ENCODE measurements at places on chromosomes 16 and 17.

DNA sequence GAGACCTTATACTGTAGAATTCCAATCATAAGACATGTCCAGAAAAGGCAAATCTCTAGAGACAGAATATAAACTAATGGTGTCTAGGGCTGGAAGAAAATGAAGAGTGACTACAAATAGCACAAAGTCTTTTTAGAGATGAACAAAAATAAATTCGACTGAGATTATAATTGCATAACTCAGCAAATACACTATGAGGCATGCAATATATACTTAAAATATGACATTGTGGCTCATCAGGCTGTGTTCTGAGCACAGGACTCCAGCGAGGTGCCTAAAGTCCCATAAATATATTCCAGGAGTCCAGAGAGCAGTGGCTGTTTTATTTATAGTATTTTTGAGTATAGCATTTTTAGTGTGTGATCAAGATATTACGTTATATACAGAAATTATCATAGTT lies 13.1 kb upstream of the ZNF267 start:
- no peak for DNase-seq

DNA sequence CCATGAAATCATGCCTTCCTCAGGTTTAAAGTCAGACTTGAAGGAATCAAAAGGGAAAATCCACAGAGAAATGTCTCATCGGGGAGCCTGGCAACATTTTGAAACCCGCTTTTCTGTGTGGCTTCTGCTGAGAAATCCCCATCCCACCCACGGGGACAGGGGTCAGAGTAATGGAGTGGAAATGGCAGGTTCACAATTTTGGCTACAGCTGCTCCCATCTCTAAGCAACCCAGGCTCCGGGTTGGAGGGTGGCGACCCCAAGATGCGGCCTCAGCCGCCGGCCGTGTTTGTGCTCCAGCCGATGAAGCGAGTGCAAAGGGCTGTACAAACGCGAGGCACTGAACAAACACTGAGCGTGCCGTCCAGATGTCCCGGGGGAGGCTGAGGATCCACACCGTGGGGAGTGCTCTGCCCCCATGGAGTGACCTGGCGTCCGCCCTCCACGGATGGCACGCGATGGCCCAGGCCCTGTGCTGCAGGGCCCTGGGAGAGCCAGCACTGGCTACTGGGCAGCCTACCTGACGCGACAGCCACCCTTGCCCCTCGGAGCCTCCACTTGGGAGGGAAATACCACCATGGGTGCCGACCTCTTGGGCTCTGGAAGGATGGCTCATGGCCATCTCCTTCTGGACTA lies 22.2 kb downstream of the SLC43A2 start:
- no peak for DNase-seq

- no peak for DNase-seq
Observed at GRCh38 chr16:14548933-14549788, 80.9 kb downstream of the PARN start.

- DNase-seq: peak; percentile 71
Observed at GRCh38 chr16:49688036-49688697, 167.7 kb downstream of the ZNF423 start.

- DNase-seq: no peak
Observed at GRCh38 chr17:42563543-42563942, 1.6 kb downstream of the COASY start.

- DNase-seq: peak; percentile 95
Observed at GRCh38 chr16:85253084-85253941, 141.0 kb upstream of the CIBAR2 start.

GRCh38 chr17:8056232-8056975 lies 17.5 kb downstream of the ALOX15B start:
- no peak for DNase-seq

DNA sequence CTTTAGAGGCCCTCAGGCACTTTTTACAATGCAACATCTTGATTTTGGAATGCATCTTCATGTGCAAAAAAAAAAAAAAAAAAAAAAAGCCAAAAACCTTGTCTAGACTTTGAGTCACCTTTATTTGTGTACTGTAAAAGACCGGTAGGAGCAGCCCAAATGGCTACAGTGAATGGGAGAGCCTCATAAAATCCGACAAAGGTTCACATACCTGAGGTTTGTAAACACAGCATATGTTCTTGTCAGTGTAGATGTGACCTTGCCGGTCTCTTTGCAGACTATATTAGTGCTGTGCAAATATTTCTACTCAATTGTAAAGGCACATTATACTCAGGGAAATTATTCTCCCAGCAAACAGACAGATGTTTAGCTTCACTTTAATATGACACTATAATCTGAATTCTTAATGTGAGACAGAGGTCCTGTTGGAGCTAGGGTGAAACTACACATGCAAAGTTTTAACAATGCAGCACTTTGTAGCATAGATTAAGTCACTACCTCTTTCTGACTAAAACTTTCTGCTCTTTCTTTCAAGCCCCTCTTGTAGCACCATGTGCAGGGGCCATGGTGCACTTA lies 211.3 kb downstream of the CA10 start:
- DNase-seq: no peak

DNA sequence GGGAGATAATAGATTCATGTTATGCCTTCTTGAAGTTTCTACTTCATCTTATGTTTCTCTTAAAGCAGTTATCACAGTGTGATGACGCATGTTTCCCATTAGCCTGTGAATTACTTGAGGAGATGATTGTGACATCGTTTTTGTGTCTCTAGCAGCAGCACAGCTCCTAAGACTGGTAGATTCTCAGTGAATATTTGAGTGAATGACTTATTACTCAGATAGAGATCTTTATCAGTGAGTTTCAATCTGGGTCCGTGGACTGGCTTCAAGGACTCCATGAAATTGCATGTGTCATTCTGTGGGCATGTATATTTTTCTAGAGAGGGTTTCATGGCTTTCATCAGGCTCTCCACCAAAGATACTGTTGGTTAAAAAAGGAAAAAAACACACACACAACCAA lies 29.9 kb downstream of the YPEL2 start:
- DNase-seq: no peak

- peak; percentile 63 for DNase-seq
Observed at GRCh38 chr16:30876867-30877266, 17.0 kb downstream of the BCL7C start.

- peak; percentile 69 for DNase-seq
Observed at GRCh38 chr17:74430706-74431567, 951 bp upstream of the GPRC5C start.

GRCh38 chr17:31499771-31500554 lies 108.5 kb downstream of the RAB11FIP4 start:
- peak; percentile 43 for DNase-seq

DNA sequence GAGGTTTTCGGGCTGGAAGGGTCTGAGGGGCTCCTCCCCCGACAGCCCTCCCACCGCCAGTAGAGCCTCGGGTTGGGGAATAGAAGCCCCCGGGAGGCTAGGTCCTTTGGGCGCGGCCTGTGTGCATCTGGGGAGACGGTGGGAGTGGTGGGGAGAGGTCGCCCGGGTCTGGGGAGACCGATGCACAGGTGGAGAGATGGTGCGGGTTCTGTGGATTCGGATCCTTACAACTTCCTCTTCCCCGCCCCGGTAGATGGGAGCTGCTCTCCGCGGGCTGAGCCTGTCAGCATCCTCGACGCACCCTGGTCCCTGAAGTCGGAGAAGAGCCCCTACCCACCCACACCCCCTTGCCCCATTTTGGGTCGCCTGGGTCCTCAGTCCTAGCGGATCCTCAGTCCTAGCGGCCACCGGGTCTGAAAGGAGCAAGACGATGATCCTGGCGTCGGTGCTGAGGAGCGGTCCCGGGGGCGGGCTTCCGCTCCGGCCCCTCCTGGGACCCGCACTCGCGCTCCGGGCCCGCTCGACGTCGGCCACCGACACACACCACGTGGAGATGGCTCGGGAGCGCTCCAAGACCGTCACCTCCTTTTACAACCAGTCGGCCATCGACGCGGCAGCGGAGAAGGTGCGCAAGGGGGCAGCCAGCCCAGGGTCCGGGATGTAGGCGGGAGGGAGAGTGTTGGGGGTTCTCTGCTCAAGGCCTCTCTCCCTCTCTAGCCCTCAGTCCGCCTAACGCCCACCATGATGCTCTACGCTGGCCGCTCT lies 790 bp downstream of the BCKDK start:
- DNase-seq: no peak

- no peak for DNase-seq
Observed at GRCh38 chr16:20860361-20860760, 39.8 kb downstream of the DCUN1D3 start.

- DNase-seq: no peak
Observed at GRCh38 chr16:17370223-17370707, 100.5 kb downstream of the XYLT1 start.

DNA sequence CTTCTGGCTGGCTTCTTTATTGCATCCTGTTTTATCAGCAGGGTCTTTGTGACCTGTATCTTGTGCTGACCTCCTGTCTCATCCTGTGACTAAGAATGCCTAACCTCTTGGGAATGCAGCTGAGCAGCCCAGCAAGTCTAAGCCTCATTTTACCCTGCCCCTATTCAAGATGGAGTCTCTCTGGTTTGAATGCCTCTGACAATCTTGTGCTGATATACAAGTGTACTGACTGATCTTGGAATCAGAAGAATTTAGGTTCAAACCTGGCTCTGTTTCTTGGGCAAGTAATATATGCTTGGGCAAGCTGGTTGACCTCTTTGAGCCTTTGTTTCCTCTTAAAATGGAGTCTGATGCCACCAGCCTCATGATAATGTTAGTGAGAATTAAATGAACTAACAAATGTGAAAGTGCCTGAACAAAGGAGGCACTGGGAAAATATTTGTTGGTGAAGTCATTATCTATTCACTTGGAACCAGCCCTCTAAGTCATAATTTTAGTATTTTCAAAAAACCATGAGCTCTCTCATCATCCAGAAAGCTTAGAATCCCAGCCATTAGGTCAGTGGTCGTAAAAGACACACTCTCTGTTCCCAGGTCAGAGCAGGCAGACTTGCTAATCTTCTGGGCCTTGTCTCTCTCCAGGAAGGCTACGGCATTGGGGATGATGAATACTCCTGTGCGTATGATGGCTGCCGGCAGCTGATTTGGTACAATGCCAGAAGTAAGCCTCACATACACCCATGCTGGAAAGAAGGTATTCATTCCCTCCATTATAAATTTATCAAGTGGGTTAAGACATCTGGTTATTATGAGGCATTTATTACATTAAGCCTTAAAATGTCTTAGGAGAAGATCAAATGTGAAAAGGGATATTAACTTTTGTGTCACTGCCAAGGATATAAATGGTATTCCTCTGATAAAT lies 18.1 kb upstream of the ARL2BP start:
- no peak for DNase-seq

DNA sequence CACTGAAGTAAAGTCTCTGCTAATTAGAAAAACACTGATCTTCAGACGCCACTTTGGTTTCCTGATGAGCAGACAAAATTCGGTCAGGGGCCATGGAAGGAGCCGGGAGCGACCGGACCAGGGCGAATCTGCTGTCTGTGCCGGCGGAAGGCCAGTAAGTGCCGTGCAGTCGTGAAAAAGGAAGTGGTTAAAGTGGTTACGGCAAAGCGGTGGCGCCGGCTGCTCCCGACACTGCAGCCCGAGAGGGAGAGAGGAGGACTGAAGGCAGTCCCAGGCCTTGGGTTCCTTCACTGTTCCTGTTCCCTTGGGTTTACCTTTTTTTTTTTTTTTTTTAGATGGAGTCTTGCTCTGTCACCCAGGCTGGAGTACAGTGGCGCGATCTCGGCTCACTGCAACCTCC lies 17.3 kb upstream of the HEXD start:
- DNase-seq: peak; percentile 9

- DNase-seq: no peak
Observed at GRCh38 chr16:70381604-70382342, 35.1 kb downstream of the DDX19A start.

DNA sequence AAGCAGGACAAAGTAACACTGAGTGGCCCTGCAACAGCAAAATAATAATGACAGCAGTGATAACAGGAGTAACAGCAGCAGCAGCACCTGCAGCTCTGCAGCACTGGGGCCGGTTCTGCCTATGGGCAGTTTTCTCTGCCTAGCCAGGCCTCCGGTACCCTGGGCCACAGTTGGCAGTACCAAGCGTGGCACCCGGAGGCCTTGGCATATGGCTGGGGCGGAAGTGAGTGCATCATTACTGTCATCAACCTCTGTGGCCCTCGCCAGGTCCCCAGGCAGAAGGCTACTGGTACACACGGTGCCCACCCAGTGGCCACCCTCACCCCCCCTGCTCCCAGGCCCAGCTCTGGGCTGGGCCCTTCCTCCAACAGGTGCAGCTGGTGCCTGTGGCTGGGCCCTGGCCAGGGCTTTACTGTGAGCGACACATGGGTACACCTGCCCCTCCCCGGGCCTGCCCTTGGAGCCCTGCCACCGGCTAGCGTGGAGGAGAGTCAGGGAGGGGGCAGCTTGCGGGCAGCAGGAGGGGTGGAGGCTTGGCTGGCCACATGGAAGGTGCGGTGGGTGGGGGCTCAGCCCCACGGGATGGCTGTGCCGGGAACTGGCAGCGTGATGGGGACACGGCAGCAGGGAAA lies 3.0 kb downstream of the KCNJ12 start:
- DNase-seq: no peak

- no peak for DNase-seq
Observed at GRCh38 chr17:72970797-72971196, 121.7 kb downstream of the SLC39A11 start.

DNA sequence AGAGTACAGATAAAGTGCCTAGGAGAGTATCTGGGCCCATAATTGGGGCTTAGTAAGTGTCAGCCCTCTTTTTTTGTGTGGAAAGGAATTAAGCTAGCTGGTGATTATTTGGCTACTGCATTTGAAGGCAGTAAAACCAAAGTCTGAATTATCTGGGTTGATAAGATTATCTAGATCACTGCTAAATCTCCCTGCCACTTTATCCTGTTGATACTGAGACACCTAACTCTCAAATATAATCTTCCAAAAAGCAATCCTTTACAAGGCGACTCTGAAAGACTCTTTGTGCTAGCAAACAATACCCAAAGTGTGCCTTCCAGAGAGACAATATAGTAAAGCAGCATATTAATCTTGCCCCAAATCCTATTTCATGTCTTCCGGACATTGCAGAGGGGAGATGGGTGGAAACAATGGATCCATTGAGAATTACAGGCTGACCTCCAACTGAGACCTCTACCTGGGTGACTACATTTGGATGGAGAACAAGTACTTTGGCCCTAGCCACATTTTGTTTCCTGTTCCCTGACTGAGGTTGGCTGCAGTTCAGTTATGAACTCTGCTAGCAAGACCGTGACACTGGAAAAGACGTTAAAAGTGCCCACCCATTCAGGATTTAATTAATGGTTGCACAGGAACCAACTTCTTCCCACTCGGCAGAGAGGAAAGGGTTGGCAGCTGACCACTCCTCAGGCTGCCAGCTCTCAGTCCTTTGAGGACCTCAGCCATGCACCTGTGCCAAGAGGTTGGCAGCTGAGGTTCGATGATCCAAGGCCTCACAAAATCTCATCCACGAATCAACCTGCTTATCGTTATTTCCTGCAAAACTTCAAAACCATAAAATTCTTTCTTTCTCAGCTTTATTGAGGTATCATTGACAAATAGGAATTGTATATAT lies 72.6 kb downstream of the SYCE1L start:
- peak; percentile 9 for DNase-seq

DNA sequence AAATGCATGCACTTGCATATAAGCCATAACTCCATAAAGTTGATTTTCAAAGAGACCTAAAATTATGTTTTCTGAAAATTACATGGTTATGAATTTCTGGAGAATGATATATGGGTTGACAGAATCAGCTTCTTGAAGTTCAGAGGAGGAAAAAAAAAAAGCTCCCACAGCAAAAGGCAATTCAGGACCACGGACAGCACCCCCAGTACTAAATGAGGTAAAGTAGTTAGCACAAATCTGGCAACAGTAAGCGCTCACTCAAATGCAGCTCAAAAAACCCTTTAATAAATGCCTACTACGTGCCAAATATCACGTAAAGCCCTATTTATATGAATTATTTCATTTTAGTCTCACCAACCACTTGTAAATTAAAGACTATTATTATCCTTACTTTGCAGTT lies 135.2 kb downstream of the SHISA9 start:
- peak; percentile 74 for DNase-seq

- no peak for DNase-seq
Observed at GRCh38 chr17:28864991-28865849, 10.4 kb downstream of the ERAL1 start.

Data from iPS-NIHi11 (cell line).